ENCODE measurements at places on chromosomes 7 and 10.

DNA sequence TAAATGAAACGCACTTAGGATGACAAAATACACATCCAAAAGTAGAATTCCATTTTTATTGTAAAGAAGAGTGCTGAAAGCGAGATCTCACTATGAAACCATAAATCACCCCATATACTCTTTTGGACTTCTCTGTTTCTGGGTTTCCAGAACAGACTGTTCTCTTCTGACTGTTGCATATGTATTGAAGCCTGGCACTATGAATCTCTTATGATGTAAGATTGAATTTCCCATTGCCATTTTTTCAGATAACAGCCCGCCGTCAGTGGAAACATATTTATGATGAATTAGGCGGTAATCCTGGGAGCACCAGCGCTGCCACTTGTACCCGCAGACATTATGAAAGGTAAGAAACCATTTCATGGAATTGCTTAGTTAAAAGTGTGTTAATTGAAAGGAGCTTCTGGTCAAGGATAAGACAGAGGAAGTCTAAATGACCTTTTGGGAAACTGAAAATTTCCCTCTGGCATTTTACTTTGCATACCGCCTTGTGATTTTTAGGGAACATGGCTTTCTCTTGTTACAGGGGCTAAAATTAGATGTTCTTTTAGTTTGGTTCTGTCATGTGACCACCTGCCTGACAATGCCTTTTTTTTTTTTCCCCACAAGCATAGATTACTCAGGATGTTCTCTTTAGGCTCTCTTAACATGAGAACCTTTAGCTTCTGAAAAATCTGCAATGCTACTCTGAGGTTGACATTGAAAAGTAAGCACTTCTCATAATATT lies 168.1 kb downstream of the ARID5B start:
- DNase-seq, result no peak

DNA sequence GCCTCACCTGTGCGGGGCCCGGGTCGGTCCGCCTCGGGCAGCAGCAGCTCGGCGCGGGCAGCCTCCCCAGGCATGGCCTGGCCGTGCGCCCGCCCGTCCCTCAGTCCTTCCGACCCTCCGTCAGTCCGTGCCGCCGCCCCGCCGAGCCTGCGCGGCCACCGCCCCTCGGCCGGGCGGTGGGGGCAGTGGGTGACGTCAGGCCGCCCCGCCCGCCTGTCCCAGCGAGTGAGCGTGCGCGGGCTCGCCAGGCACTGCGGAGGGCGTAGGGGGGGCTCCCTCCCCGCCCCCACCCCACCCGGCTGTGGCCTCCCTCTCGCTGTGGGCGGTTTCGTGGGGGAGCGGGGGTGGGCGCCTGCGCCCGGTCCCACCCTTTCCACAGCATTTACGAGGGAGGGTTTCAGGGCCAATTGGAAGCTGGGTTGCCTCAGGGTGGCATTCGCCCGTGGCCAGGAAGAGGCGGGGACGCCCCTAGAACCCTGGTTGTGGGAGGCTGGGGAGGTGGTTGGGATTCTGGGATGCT lies at the start of gene NACAD:
NACAD (minus strand) TSS at position 149 of the 520 bp plus-strand sequence; CDS start at position 74, 75 bp downstream.
- peak; percentile 61 for DNase-seq

DNA sequence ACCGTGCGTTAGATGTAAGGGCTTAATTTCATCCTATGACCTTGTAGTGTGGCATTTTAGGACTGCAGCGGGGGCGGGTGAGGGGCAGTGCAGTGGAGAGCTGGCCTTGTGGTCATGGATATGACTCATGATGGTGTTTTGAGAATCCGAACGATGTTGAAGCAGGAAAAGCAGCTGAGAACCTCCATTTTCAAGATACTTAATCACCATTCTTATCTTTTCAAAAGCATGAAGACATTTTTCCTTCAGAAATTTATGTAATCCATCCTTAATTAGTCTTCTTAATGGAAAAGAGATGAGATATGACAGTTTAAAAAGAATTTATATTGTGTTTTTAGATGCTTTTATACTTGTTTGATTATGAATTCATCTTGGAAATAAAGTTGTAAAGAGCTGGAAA lies 9.6 kb downstream of the ATP5F1C start:
- DNase-seq, result no peak

DNA sequence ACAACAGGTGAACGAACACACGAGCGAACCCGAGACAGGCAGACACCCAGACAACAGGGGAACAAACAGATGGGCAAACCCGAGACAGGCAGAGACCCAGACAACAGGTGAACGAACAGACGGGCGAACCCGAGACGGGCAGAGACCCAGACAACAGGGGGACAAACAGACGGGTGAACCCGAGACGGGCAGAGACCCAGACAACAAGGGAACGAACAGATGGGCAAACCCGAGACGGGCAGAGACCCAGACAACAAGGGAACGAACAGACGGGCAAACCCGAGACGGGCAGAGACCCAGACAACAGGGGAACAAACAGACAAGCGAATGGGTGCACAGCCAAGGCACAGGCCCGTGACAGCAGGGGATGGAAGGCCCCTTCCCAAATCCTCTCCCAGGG lies 264.7 kb downstream of the ELFN1 start:
- no peak for DNase-seq

GRCh38 chr10:133445268-133445732 lies 8.4 kb upstream of the SCART1 start:
- DNase-seq, result no peak

GRCh38 chr7:81761031-81761430 lies 8.8 kb downstream of the HGF start:
- DNase-seq, result no peak

- no peak for DNase-seq
Measured at GRCh38 chr7:36100226-36100625, 52.8 kb upstream of the EEPD1 start.

DNA sequence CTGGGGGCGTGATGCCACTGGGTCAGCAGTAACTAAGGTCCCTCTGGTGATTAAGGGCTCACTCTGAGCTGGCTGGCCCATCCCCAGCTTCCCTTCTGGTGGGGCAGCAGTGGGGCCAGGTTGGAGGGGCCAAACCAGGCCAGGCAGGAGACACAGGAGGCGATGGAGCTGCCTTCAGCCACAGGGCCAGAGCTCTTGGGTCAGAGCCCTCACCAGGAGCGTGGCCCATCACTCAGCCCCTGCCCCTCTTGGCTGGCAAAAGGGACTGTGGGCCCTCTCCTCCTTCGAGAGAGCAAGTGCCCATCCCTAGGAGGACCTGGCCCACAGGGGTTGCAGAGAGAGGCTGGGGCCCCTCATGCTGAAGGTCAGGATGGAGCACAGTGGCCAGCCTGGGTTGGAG lies 4.5 kb downstream of the KCNK18 start:
- DNase-seq, result no peak

DNA sequence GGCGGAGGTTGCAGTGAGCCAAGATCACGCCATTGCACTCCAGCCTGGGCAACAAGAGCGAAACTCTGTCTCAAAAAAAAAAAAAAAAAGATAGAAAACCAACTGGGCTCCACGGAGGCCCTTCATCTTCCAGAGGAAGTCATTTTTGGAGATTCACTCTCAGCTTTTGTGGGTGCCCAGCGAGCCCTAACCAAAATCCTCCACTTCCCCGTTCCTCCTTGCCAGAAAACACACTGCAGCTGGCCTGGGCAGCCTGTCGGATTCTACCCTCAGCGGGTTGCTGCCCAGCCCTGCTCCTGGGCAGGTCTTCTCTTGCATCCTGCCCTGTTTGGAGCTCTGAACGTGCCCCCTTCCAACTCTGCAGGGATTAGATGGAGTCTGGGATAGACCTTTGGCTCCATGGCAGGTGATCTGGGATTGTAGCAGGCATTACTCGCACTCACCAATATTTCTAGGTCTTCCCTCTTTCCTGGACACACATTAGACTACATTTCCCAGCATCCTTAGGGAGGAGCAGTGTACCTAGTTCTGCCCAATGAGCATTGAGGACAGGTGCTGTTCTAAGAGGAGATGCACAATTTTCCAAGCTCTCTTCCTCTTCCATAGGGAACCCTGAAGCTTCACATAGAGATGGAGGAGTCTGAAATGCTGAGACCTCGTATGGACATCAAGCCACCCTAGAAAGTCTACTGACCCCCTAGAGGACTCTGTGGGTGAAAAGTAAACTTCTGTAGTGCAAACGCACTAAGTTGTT lies 4.6 kb downstream of the GRID2IP start:
- DNase-seq, result peak; percentile 70

DNA sequence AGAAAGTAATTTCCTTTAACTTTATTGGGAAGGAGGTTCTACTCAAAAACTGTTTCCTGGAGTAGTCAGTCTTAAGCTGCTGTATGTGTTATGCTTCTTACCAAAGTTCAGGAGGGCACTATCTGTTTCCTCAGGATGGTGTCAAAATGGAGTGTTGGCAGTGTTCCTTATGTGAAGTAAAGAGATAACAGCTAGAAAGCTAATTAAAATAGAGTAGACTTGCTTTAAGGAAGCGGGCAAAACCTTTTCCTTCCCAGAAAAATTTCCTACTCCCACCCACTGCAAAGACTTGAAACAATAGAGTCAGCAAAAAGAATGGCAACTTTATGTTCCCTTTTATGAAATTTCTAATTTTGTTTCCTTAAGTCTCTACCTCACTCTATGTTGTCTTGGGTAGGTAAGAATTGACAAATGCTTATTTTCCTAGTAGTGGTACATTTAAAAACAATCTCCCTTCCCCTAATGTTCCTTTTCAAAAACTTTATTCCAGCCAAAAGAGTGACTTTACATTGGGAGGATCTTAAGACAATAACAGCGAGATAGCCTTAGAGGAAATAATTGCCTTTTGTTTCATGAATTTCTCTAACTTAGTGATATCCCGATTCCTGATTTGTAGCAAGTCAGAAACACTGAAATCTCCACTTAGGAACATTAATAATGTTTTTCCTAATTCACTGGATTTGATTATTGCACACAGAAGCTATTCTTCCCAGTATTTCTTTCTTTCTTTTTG lies 26.5 kb upstream of the ENTPD1 start:
- DNase-seq, result no peak

DNA sequence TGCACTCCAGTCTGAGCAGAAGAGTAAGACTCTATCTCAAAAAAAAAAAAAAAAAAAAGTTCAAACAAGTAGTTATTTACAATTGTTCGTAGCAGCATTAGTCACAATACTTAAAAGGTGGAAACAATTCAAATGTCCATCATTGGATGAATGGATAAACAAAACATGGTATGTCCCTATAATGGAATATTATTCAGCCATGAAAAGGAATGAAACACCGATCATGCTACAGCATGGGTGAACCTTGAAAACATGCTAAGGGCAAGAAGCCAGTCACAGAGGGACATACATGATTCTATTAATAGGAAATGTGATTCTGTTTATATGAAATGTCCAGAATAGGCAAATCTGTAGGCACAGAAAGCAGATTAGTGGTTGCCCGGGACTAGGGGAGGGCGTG lies 15.9 kb downstream of the DOCK1 start:
- DNase-seq, result no peak

DNA sequence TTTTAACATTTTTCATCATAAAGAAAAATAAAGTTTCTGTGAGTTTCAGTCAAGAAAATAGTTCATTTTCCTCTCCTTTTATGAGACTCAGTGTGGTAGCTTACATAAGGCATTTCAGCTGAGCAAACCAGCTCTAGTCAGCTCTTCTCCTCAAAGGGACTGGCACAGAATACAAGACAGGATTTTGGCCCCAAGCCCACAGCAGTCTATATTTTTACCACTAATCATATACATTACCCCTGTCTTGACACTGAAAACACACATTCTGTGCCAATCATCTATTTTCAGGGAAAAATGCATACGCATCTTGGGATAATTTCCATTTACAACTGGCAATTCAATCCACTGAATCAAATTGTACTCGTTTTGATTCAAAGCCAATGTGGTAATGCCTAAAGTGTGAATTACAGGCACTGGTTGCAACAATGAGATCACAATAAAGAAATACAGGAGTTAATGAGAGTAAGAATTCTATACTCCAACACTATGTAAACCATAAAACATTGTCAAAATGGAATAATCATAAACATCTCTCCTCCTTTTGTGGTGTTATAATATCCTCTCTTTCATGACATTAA lies 186.4 kb downstream of the CACNA2D1 start:
- DNase-seq, result no peak

DNA sequence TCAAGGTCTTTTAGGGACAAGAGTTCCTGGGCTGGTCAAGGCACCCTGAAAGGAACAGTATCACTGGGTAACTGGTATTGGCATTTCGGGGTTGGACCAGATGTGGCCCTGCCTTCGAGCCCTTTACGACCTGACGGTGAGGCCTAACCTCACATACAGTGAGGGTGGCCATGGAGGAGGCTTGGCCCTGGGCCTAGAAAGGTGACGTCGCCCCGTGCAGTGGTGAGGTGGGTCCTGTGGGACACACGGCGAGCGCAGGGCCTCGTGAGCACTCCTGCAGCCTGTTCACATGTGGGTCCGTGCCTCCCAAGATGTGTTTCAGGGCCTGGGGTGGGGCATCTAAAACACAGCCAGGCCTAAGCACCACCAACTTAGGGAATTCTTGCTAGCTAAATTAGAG lies 36.1 kb downstream of the CRHR2 start:
- no peak for DNase-seq

GRCh38 chr10:16408379-16408778 lies 28.4 kb upstream of the PTER start:
- DNase-seq, result no peak

DNA sequence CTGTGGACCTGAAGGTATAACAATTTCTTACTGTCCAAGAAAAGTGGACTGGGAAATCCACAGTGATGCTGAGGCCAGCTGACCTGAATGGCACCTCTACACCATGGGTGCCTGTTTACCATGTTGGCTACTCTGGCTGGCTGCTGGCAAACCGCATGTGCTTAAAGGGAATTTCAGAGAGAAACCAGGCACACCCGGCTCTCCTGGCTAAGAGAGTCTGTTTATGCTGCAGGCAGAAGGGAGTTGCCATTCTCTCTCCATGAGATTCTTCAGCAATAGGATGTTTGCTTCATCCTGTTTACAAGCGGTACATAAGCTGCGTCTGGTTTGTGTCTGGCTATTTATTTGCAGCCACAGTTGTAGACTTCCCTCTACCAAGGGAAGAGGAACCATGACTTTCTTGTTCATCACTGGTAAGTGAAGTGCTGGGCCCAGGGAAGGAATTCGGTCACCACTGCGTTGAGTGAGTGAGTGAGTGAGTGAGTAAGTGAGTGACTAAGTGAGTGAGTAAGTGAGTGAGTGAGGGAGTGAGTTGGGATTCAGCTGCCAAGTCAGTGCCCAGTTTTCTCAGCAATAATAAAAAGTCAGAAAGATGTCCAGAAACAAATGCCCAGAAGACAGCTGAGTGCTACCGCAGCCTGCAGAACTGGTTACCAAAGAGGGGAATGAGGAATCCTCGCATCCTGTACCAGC lies 90.4 kb downstream of the COBL start:
- DNase-seq, result no peak

- DNase-seq, result no peak
Measured at GRCh38 chr10:131155876-131156230, 155.7 kb downstream of the TCERG1L start.

- peak; percentile 29 for DNase-seq
Measured at GRCh38 chr10:69337296-69338132, 59.2 kb downstream of the HK1 start.

GRCh38 chr7:90025771-90026170 lies 128.5 kb upstream of the STEAP1 start:
- no peak for DNase-seq

- DNase-seq, result no peak
Measured at GRCh38 chr7:30078280-30078679, 50.1 kb downstream of the PLEKHA8 start.

GRCh38 chr10:78699971-78700370 lies 368.8 kb upstream of the ZMIZ1 start:
- no peak for DNase-seq
